ENCODE measurements at places on chromosomes 5 and 9.

GRCh38 chr9:78158286-78158685, 77.6 kb upstream of the CEP78 start:
- DNase-seq: no peak

DNA sequence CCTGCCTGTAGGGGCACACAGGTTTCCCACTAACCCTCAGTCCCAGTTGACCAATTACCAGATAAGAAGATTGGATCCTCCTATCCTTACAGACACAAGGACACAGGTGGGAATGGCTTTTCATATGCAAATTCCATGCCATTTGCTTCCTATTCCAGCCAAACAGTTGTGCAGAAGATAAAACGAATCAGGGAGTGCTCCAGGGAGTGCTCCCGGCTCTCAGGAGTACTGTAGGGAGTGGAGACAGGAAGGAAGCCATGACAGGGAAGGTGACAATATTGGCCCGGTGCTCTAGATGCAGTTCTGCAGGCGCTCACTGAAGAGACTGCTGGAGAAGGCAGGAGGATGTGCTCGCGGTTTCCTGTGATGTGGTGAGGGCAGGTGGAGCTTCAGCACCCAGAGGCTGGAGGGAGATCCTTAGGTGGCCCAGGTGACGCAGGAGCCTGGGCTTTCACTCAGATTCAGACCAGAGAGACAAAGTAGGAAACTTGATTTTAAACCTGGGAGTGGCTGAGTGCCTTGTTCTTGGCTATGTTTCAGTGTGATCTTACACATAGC, 260.0 kb downstream of the AUH start:
- DNase-seq: no peak

DNA sequence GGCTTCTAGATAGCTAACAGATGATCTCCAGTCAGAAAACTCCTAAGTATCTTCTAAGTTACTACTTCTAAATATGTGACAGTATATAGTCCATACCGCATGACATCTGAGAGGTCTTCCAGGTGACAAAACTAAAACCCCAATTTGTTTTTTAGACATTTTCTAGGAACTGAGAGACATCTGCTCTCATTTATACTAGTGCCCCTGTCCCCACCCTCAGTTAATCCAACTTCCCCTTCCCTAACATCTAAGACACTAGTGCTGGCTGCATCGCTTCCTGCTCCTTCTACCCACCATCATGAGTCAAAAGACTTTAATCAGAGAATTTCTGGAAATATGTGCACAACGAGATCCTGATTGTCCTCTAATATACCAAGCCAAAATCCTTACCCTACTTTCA, 37.9 kb downstream of the FBXW11 start:
- no peak for DNase-seq

DNA sequence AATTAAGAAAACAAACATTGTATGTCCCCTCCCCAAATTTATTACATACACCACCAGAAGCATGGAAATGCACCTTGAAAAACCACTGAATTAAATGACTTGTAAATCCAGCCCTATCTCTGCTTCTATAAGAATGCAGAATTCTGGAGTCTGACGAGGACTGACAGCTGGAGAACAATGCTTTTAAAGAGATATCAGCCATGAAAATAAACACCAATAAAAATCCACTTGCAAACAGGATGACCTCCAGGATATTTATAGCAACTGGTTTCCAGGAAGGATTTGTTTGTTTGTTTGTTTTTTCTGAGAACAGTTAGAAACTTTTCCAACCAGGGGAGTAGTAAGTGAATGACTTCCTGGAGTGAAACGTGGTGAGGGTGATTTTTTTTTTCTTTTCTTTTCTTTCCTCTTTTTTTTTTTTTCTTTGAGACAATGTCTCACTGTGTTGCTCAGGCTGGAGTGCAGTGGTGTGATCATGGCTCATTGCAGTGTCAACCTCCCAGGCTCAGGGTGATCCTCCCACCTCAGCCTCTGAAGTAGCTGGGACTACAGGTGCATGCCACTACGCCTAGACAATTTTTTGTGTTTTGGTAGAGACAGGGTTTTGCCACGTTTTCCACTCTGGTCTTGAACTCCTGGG, 38.7 kb upstream of the SLC36A1 start:
- no peak for DNase-seq

- DNase-seq: no peak
These were observed 491.7 kb upstream of the FAM174A start for GRCh38 chr5:100043475-100043874.

- DNase-seq: no peak
These were observed 191.6 kb downstream of the TENT4A start for GRCh38 chr5:6904860-6905259.

- DNase-seq: no peak
These were observed 24.6 kb downstream of the SH3RF2 start for GRCh38 chr5:145960848-145961600.

GRCh38 chr9:121498487-121499176, 1.0 kb downstream of the GGTA1 start:
- DNase-seq: peak; percentile 23

DNA sequence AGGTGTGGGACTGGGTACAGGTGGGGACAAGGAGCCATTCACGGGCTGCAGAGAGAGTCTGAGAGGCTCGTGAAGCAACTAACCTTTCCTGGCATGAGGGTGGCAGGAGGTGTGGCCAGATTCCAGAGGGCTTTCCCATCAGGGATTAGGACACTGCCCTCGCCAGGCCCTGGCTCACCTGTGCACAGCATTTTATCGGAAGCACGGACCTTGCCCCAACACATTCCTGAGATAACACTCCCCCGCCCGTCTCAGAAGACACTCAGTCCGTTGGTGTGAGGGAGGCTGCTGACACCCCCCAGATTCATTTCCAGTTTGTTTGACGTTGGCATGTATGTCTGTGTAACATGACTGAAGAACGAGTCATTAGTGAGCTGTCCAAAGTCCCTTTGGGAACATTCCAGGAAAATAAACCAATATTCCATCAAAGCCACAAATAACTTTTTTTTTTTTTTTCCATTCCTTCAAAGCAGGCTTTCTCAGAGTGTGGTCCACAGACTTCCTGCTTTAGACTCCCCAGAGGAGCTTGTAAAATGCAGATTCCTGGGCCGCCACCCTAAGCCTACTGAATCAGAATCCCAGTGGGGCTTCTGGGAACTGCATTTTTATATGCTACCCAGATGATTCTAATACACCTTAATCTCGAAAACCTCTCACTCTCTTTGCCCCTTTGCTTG, 23.4 kb downstream of the WWC1 start:
- peak; percentile 91 for DNase-seq

- DNase-seq: no peak
These were observed 100.7 kb downstream of the ARHGEF28 start for GRCh38 chr5:73726606-73727231.

DNA sequence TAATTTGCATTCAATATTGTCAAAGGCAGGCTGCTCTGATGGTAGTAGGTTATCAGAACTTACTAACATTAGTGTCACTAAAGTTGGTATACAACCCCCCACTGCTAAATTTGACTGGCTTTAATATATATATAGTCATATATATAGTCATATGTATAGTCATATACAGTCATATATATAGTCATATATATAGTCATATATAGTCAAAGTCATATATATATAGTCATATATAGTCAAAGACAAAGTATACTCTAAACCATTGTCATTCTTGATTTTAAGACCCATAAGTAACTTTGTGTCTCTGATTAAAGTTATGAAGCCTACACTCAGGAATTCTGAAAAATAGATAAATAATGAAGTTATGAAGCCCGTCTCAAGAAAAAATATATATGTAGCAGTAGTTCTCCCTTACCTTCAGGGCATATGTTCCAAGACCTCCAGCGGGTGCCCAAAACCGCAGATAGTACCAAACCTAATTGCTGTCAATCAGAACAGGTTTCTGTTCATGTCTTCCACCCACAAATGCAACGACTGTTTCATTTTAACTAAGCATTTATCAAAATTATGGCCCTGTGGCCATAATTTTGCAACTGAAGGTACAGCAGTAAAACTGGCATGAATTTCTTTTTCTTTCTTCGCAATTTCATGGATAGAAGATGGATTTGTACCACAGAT, 40.1 kb downstream of the TRPM6 start:
- no peak for DNase-seq

DNA sequence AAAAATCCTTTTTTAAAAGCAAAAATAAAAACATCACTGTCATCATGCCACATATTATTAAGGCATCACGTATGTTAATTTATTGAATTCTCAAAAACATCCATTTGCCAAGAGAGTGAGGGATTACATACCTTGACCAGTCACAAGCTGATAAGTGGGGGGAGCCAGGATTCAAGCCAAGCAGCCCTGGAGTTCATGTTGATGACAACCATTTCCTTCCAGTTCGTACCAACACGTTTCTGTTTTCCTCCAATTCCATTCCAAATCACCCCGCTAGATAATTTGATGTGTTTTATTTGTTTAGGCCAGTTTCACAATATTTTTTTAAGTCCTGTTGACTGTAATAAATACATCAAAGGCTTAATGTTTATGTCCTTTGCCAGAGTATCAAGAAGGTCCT, 53.0 kb downstream of the SLC1A3 start:
- DNase-seq: no peak

DNA sequence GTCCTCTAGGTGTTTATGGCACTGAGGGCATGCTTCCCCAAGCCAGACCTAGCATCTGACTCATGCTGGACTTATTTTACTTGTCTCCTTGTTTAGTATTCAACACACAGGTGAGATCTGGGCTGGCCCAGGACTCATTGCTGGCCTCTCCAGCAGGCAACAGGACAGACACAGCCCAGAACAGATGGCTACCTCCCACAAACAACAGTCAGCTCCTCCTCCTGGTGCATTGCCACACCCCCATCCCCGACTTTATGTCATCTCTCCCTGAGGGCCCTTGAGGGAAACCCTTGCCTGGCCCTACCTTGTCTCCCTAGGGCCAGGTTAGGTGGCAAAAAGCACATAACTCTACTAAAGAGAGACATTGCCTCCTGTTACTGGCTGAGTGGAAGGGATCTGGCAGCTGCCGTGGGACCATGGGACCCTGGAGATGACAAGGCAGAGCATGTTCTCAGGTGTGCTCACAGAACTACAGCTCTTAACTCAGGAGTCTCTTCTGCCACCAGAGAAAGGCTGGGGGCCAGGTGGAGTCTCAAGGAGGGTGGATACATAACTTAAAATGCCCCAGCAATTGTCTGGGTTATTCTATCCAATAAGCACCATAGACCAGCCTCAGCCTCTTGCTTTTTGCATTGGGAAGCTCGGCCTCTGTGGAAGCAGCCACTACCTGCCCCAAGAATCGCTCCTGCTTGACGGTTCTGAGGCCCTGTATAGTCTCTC, 2.3 kb downstream of the ACSL6 start:
- DNase-seq: no peak

GRCh38 chr9:109934857-109935215, 154.8 kb downstream of the PALM2AKAP2 start:
- no peak for DNase-seq

DNA sequence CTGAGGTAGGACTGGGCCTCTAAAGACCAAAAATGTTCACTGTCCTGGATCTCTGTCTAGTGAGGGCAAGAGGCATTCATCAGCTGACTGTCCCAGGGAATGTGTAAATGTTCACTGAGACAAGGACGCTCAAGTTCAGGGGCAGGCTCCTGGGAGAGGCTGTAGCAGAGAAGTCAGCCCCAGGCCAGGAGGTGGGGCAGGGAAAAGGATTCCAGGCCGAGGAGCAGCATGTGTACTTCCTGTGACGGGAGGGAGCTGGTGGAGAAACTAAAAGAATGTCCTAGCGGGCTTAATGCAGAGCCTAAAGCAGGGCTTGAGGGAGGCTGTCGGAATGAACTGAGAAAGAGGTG, 205.8 kb downstream of the GABBR2 start:
- peak; percentile 64 for DNase-seq

GRCh38 chr5:172988276-172988675, 4.7 kb downstream of the ATP6V0E1 start:
- no peak for DNase-seq

DNA sequence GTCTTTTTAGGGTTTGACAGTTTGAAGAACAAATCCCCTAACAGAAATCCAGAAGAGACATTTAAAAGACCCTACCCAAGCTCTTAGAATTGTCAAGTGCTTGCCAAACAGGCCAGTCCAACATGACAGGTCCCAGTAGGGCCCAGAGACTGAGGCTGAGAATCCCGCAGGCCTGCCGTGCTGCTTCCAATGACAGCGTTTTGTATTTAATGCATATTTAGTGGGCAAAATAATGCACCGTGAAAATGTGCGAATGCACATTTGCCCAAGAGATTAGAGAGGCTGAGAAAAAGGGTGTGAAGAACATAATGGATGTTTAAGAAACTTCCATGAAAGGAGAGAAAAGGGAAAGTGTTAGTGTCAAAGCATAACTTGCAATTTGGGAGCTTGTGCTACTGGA, 57.6 kb downstream of the CD180 start:
- DNase-seq: no peak

DNA sequence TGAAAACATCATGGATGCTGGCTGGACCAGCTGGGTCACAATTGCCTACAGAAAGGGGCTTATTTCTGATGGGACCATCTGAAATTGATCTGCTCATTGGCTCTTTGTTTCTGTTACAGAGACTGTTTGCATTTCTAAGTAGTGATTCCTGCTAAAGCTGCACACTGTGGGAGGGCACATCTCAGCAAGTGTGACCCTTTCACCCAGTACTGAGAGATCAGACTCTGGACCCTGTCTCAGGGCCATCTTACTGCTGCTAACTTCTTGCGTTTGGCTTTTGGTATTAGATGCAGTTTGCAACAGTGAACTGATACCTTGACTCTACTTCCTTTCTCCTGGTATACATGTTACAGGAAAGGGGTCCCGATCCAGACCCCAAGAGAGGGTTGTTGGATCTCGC, 24.5 kb upstream of the KDM4C start:
- no peak for DNase-seq

GRCh38 chr5:80165452-80165851, 90.4 kb downstream of the SERINC5 start:
- peak; percentile 30 for DNase-seq

DNA sequence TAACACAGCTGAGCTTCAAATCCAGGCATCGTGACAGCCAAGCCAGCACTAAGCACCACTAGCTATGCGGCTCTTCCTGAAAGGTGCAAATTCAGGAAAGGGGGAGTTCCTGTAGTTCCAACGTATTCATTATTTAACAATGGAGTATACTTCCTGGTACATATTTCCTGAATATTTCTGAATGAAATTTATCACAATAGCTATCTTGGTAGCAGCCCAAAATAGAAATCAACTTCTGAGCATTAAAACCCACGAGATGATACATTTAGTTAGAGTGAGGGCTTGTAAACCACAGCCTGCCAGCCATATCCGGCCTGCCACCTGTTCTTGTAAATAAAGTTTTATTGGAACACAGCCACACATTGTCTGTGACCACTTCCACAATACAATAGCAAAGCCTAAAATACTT, 109.7 kb upstream of the RETREG1 start:
- no peak for DNase-seq

DNA sequence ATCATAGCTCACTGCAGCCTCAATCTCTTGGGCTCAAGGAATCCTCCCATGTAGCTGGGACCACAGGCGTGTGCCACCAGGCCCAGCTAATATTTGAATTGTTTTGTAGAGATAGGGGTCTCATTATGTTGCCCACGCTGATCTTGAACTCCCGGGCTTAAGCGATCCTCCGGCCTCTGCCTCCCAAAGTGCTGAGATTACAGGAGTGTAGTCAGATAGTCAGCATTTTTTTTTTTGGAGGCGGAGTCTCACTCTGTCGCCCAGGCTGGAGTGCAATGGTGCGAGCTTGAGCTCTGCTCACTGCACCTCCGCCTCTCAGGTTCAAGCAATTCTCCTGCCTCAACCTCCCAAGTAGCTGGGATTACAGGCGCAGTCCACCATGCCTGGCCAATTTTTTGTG, 1.6 kb upstream of the SAR1B start:
- DNase-seq: no peak
